ENCODE measurements at places on chromosomes 6 and 20.

GRCh38 chr6:5942591-5942990 lies 64.1 kb downstream of the NRN1 start:
- DNase-seq: no peak

DNA sequence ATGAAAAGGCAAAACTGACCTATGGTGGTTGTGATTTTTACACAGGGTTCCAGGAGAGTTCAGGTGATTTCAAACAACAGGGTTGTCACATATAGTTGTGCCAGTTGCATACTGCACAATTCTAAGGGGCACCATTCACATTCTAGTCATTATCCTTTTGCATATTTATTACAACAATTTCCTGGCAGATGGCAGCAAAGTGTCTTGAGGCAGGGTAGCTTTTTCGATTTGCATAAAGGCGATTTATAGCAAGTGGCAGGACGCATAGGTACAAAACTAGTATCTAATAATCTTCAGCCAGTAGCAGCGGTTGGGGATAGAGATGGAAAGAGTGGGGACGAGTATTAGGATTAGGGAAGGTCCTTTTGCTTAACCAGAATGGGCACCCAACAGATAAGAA lies 46.5 kb upstream of the TRAF3IP2 start:
- no peak for DNase-seq

DNA sequence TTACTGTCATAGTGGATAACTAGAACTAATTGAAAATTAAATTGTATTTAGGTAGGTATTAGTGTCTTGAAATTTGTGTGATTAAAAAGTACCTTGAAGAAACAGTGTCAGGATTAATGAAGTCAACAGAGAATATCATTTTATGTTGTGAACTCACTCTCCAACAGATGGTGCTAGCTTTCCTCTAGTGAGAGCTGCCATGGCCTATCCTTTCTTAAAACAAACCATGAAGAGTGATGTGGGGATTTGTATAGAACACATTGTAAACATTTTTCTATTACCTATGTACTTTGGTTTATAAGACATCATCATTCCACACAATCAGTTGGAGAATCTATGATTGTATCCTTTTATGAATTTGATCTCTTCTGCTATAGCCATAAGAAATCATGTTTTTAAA lies 4.8 kb upstream of the SRSF12 start:
- no peak for DNase-seq

GRCh38 chr20:45109634-45110033 lies 5.3 kb downstream of the WFDC5 start:
- no peak for DNase-seq

DNA sequence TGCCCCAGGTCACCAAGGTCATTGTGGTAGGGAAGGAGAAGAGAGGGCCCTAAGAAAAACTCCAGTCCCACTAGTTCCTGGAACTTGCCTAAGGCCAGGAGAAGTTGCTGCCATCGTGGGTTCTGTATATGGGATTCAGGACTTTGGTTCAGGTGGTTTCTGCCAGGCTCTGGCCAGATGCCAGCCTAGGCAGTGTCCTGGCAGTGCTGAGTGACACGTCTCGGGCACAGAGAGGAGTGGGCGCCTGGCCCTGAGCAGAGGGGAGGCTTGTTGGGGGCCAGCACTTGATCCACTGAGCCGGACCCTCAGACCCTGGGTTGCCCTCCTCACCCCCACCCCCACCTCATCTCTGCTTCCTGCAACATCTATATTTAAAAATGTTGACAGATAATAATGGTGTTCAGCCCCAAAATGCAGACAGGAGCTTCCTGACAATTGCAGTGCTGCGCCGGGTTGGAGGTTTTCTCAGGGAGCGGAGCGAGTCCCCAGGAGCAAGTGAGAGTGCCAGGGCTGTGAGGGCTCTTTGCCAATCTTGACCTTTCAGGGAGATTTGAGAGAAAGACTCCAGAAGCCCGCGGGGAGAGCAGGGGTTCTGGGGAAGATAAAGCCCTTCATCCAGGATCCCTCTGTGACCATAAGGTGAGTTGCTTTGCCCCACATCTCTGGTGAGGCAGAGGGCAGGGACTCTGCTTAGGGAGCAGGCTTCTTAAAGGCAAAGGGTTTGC lies 71.9 kb downstream of the PHACTR3 start:
- DNase-seq: no peak

GRCh38 chr6:32178547-32179440 lies 589 bp downstream of the RNF5 start:
- no peak for DNase-seq

DNA sequence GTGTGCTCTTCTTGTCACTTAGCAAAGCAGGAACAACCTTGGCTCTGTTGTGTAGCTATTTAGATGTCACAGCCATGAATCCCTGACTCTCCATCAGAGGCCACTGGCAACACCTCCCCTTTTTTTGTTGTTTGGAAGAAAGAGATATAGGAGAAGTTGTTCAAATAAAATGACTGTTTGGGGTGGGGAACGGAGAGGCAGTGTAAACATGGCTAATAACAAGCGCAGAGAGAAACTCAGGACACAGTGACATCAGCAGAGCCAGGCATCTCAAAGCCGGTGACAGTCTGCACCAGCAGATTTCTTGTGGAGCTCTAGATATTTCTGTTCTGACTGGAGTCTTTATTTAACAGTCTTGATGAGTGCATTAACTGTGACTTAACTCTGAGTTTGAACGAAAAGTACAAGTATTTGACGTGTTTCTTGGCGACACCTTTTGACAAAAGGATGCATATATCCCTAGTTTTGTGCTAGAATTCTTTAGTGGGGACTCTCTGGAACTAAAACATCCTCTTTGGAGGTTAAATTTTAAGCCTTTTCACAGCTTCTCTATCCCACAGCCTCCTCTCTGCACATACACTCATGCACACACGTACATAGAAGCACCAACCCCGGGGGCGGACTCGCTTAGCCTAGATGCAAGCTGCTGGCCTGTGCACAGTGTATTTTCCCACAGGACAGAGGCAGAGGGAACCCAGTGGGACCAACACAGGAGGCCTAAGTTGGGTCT lies 53.8 kb downstream of the ADAT2 start:
- DNase-seq: no peak

GRCh38 chr6:23245572-23245971 lies 676.2 kb downstream of the HDGFL1 start:
- no peak for DNase-seq

GRCh38 chr6:82182756-82183155 lies 64.8 kb downstream of the IBTK start:
- DNase-seq: no peak

DNA sequence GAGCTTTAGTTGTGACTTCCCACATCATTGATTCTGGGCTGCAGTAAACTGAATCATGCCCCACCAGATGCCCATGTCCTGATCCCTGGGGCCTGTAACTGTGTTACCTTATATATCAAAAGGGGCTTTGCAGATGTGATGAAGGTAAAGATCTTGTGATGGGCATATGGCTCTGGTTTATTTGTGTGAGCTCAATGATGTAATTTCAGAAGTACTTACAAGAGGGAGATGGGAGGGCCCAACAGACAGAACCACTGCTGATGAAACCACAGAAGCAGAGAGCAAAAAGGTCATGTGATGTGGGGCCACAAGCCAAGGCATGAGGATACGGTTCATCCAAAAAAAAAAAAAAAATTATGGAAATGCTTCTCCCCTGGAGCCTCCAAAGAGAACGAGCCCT lies 118.7 kb downstream of the TOX2 start:
- no peak for DNase-seq

GRCh38 chr6:163417595-163417994 lies 3.1 kb downstream of the QKI start:
- DNase-seq: no peak

DNA sequence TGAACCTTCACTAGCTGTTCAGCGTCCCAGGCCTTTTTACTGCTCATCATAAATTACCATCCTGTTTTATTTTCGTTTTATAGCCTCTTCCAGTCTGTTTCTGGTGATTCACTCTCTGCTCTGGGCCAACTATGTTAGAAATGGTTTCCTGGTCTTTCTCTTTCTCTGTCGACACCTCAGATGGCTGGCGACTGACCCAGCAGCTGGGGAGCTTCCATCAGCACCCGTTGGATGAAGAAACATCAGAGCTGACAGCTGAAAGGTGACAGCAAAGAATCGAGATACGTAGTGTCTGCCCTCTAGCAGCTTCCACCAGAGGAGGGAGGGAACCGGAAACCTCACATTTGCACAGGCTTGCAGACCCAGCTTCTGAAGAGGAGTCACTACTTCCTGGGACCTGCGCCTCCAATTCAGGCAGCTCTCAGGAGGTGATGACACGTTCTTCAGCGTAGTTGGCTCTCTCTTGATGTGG lies 82.9 kb upstream of the MLN start:
- DNase-seq: no peak

GRCh38 chr6:89566008-89566800 lies 72.3 kb downstream of the LYRM2 start:
- no peak for DNase-seq

GRCh38 chr6:129029778-129030177 lies 146.8 kb downstream of the LAMA2 start:
- no peak for DNase-seq

DNA sequence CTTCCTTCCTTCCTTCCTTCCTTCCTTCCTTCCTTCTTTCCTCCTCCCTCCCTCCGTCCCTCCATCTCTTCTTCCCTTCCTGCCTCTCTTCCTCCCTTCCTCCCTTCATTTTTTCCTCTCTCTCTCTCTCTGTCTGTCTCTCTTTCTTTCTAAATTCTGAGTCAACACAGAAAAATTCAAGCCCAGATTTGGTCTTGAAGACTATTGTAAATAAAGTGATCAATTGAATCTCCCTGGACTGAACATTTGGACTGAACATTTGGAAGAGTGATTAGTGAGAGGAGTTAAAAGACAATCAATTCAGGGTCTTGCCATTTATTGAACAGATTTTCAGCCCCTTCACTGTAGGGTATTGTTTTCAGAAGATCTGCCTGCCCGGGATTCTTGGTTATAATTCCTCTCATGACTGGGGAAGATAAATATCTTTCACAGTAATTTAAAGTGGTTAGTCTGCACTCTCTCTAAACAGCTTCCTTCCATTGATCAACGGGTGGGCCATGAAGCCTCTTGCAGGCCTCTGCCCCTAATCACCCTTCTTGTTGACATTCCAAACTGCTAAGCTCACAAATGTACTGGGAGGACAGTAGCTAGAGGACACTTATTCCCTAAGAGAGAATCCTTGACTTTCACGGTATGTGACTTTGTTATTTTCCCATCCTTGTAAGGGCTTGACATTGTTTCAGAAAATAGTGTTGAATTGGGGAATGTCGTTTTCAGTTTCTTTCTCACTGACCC lies 101.7 kb upstream of the BMP2 start:
- no peak for DNase-seq

- no peak for DNase-seq
Measured at GRCh38 chr20:14337400-14338171, at the start of gene FLRT3. FLRT3 (minus strand) TSS chr20:14337612; CDS start chr20:14327506, 10,106 bp downstream.

- DNase-seq: peak; percentile 43
Measured at GRCh38 chr6:31680226-31681134, at the start of gene LY6G5C. LY6G5C (minus strand) TSS chr6:31681067; CDS start chr6:31680373, 694 bp downstream.

Data from activated CD4-positive, alpha-beta T cell treated with anti-CD3 and anti-CD28 coated beads for 1 hour (primary cell).